ENCODE measurements at places on chromosomes 13 and 19. TPM values are rescaled to one million over a fixed set of nuclear protein-coding genes. Genes with fewer than 3 reads are reported as not detected.

Gene KANK3
- total RNA-seq, result 4.4 TPM

DNA sequence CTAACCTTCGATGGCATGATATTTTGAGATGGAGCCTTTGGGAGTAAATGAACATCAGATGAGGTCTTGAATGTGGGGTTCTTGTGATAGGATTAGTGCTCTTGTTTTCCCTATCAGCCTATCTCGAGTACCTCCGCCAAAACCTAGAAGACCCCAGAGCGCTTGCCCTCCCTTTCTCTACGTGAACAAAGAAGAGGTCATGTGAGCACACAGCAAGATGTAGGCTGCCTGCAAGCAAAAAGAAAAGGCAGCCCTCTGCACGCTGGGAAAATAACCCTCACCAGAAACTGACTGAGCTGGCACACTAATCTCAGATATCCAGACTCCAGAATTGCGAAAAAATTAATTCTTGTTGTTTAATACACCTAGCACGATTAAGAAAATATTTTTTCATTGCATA is 799.8 kb upstream of the SLC10A2 start:
- DNase-seq, result no peak

DNA sequence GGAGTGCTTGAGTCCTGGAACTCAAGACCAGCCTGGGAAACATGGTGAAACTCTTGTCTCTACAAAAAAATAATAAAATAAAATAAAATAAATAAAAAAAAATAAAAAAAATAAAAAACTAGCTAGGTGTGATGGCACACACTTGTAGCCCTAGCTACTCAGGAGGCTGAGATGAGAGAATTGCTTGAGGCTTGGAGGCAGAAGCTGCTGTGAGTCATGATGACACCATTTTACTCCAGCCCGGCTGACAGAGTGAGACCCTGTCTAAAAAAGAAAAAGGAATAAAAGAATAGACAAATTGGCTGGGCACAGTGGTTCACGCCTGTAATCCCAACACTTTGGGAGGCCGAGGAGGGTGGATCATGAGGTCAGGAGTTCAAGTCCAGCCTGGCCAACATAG is 1168.9 kb downstream of the SLITRK5 start:
- no peak for DNase-seq

- no peak for DNase-seq
Measured at GRCh38 chr19:45168767-45169351, 8.1 kb upstream of the NKPD1 start.

- no peak for DNase-seq
Measured at GRCh38 chr13:98203646-98204326, 26.7 kb upstream of the RNF113B start.

Gene DZIP1
- total RNA-seq, result not detected

DNA sequence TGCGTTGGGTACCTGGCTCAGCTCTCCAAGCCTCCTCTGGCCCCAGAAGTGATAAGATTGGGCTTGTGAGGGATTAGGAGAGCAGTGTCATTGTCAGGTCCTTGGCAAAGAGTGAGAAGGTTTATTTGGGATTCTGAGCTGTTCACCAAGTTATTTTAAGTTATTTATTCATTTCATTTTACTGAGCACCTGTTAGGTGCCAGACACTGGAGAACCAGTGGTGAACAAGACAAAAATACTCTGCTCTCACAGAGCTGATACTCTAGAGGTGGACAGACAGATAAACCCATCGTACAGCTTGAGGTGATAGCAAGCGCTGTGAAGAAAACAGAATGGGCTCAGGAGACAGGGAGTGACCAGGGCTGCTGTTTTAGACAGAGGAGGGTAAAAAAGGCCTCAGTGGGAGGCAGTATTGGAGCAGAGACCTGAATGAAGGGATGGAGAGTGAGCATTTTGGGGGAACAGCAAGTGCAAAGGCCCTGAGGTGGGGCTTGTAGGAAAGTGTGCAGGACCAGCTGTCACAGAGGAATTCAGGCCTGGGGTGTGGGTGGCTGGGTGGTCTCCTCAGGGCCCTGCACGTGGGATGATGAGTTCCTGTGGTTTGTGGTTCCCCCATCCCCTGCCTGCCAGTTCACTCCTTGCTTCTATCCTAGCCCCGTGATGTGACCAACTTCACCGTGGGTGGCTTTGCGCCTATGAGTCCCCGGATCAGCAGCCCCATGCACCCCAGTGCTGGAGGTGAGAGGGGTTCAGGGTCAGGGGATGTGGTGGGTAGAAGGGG is 8.7 kb upstream of the TIMM50 start:
- no peak for DNase-seq

Gene ZNF223
- total RNA-seq, result 2.5 TPM

DNA sequence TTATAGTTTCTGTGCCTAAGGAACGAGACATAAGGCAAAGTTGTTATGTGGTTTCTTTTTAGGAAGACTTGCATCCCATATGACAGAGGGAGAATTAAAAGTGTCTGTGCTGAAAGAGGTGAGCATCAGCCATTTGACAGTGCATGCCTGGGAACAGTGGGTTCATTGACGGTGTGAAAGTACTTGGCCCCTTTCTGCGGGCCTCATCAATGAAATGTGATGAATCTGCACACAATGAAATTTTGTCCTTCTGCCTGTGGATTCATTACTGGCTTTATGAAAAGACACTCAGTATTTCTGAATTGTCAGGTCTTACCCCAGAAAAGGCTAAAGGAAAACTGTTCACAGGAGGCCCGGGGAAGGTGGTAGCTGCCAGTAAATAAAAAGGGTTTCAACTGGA is 295.8 kb downstream of the FOXO1 start:
- DNase-seq, result no peak

GRCh38 chr19:12794971-12795381 is 3.7 kb downstream of the JUNB start:
- no peak for DNase-seq

DNA sequence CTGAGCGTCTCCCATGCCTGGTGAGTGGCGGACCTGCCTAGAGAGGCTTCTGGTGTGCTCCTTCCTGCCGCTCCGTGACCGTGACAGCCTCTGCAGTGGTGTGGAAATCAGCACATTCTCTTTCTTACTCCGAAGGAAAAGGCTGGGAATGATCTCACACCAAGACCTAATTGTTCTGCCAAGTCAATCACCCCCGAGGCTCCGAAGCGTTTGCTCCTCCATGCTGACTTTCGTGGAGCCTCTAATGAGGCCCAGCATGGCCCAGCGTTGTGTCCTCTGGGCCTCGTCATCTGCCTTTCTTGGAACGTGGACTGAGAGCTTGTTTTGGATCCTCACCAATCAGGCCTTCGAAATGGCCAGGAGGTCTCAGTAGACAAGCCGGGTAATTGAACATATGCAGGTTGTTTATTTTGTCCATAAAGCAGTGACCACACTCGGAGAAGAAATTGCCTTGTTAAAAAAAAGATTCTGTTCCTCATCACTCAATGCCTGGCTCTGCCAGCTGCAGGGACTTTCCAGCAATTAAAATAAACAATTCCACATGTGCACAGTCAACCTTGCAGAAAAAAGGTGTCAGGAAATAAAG is 107.1 kb downstream of the UBL3 start:
- DNase-seq, result no peak

DNA sequence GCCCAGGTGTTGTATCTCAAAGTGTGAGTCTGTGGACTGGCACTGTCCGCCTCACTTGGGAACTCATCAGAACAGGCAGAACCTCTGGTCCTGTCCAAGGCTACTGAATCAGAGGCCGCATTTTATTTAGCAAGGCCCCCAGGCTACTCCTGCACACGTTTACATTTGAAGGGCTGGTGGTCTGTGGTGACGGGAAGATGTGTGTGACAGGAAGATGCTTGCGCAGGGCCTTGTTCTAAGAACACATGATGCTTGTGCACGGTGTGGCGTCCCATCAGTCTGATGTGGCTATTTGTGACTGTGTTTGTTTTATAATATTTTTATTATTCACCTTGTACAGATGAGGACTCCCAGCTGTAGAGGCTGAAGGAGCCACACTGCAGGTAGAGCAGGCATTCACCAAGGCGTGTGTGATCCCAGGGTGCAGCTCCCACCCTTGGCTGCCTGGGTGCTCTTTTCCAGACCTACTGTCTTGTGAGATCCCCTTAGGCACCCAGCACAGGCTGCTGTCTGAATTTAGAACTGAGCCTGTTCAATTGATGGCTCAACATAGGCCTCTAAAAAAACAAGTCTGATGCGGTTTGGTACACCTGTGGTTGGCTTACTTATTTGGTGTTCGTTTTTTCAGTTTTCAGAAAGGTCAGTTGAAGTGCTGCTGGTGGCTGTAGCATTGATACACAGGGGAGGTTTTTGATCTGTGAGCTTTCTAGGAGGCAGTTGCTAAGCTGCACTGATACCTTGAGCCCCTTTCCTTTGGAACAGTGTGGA is 3.1 kb downstream of the SLC25A15 start:
- no peak for DNase-seq

Gene FGF14
- not detected for total RNA-seq

GRCh38 chr19:57719901-57720519 is 7.4 kb downstream of the ZNF671 start:
- DNase-seq, result no peak

Gene ZNF44
- 58.5 TPM for total RNA-seq

GRCh38 chr13:99990126-99990977 is 8.8 kb downstream of the ZIC2 start:
- no peak for DNase-seq

Gene ELSPBP1
- total RNA-seq, result not detected

DNA sequence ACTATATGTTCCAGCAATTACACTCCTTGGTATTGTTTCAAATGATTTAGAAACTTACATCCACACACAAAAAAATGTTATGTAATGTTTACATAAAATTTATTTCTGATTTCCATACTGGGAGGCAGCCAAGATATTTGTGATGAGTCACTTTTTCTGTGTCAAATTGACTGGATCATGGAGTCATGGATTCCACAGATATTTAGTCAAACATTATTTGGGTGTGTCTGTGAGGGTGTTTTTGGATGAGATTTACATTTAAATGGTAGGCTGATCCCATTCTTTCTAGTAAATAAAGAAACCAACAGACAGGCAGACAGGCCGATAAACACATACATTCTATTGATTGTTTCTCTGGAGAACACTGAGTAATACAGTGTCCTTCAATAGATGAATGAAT is 562.8 kb downstream of the SLITRK6 start:
- no peak for DNase-seq

DNA sequence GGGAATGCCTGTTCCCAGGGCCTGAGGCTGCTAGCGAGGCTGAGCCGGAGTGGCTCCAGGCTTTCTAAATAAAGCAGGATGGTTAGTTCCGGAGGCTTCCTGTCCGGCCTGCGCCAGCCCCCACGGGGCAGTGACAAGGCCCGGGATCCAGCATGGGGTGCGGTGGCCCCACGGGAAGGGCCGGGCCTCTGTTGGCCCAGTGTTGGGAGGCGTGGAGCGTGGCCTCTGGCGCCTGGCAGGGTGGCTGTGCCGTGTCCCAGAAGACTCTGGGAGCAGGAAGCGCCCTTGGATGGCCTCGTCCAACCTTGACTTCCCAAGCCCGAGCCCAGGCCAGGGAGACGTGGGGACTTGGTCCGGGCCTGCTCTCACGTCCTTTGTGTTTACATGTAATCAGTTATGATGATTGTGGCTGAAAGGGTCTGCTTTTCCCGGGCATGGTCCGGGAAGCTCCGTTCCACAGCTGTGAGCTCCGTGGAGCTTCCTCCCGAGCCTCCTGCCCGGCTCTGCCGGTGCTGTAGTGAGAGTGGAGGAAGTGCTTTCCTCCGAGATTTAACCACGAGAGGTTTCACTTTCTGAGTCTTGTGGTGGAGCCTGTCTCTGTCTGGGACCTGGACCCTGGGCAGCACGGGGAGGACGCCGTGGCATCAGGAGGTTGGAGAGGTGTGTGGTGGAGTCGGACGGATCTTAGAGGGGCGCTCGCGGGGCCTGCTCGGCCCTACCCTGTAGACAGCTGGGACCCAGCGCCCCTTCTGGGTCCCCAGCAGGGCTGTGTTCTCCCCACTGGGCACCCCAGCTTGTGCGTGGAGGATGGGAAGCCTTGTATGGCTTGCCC is 4.6 kb downstream of the GNA11 start:
- DNase-seq, result no peak

DNA sequence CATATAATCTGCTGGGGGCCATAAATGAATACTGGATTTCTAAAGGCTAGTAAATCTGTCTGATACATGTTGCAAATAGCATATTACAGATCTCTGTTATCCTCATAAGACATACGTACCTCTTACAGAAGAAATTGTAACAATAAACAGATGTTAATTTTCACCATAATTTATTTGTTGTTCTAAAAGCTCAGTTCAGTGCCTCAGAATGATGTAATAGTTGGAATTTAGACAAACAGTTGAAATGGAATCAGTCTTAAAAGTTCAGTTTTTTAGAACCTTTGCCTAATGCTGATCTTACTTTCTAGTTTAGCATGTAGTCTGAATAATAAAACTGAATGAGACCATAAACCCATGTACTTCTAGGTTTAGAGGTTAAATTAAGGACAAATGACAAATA is 43.1 kb downstream of the B3GLCT start:
- no peak for DNase-seq

GRCh38 chr19:28296506-28296905 is 916.4 kb downstream of the UQCRFS1 start:
- DNase-seq, result no peak

Measured in T-cell (primary cell).